ENCODE measurements at places on chromosomes 3 and 15.

DNA sequence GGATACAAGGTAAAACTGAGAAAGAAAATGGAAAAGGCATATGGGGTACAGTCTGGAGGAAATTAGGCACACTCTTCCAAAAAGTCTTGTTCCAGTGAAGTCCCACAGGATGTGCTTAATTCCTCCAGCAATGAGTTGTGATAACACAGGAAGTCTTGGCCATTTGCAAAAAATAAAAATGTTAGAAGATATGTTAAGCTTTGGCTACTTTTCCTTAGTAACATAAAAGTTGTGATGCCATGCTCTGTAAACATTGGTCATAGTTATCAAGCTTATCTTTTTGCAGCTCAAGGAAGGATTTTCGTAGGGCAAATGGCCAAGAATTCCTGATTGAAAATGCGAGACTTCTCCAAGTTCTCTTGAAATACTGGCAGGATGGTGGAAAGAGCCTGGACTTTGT, 26.4 kb downstream of the LNP1 start:
- no peak for DNase-seq

- DNase-seq: no peak
These were observed 93.2 kb upstream of the AGTR1 start for GRCh38 chr3:148604270-148605085.

DNA sequence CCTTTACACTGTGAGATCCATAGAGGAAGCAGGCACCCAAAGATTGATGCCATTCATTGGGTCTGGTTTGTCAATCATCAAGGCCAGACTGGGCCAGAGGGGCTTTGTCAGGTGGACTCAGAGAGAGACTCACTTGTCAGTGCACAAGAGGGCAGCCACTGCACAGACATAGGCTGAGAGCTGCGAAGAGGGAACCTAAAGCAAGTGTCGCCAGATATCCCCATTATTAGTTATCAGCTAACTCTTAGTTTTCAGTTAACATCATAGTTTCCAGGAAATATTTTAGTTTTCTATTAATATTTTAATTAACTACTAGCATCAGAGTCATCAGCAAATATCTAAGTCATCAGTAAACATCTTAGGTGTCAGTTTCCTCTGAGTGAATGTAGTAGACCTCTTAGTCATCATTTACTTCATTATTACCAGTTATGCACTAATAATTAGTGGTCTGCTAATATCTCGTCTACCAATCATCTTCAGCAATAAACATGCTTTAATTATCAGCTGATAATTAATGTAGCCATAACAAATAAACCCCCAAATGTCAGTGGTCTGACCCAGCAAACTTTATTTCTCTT, 41.7 kb upstream of the LIMD1 start:
- DNase-seq: no peak

GRCh38 chr15:65426216-65426853, 3.6 kb upstream of the IGDCC4 start:
- no peak for DNase-seq

GRCh38 chr3:40876009-40876408, 323.3 kb upstream of the CTNNB1 start:
- DNase-seq: no peak

GRCh38 chr3:57980416-57980815, 27.8 kb upstream of the FLNB start:
- DNase-seq: no peak
